ENCODE measurements at places on chromosomes 12 and 14.

DNA sequence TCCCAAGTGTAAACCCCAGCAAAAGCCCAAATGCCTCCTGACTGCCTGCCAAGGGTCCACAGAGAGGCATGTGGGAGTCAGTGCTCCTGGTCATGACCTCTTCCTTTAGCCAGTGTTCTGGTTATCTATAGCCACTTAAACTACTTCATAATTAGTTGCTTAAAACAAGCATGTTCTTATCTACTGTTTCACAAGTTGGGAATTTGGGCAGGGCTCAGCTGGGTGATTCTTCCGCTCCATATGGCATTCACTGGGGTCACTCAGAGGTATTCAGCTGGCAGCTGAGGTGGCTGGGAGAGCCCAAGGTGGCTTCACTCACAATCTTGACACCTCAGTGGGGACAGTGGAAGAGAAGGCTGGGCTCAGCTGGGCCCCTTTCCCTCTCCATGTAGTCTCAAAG lies 184.0 kb upstream of the RGS6 start:
- no peak for DNase-seq

GRCh38 chr12:24741216-24741615 lies 207.7 kb downstream of the BCAT1 start:
- DNase-seq: no peak

DNA sequence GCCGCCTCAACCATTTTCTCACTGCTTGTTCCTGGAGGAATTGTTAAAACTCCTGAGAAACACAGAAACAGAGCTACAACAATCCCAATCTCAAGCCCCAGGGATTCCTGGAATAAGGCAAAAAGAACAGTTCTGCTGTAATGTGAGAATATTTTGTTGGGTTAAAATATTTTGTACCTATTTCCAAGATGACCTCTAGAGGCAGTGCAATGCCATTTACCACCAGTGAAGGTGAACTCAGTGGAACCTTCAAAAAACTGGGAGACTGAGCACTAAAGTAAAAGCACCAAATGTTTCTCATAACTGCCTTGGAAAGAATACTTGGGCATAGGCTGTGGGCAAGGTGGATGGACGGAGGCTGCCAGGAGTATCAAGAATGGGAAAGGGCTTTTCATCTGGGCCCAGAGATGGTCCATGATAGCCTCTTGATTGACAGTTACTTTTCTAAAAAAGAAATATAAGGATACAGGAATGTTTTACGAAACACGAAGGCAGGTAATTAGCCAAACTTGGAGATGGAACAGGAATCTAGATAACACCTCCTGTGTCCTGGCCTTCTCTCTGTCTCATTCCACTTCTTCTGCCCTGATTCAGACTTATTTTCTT lies 334.0 kb upstream of the FLRT2 start:
- peak; percentile 14 for DNase-seq

DNA sequence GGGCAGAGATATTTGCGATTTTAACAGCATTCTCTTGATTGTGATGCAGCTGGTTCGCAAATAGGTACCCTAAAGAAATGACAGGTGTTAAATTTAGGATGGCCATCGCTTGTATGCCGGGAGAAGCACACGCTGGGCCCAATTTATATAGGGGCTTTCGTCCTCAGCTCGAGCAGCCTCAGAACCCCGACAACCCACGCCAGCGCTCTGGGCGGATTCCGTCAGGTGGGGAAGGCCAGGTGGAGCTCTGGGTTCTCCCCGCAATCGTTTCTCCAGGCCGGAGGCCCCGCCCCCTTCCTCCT lies 271 bp upstream of the PSEN1 start:
- no peak for DNase-seq

GRCh38 chr14:85533861-85534291 lies 3.9 kb downstream of the FLRT2 start:
- peak; percentile 44 for DNase-seq

- peak; percentile 22 for DNase-seq
Measured at GRCh38 chr14:50521912-50522341, 10.4 kb downstream of the MAP4K5 start.

DNA sequence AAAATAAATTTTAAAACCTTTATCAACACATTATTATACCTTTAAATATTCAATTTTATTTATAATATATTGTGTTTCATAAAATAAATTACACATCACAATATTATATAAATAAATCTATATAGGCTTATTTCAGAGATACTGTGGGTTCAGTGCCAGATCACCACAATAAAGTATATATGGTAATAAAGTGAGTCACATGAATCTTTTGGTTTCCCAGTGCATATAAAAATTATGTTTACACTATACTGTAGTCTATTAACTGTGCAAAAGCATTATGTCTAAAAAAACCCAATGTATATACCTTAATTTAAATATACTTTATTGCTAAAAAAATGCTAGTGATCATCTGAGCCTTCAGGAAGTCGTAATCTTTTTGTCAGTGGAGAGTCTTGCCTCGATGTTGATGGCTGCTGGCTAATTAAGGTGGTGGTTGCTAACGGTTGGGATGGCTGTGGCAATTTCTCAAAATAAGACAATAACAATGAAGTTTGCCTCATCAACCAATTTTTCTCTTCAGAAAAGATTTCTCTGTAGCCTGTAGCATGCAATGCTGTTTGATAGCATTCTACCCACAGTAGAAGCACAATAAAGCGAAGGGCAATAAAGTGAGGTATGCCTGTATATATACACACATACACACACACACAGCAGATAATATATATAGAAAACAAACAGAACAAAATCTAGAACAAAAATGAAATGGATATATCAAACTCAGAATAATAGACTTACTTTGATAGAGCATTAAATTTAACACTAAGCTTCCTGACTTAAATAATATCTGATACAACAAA lies 32.4 kb downstream of the CCDC59 start:
- no peak for DNase-seq

- peak; percentile 6 for DNase-seq
Measured at GRCh38 chr12:84585776-84586395, 326.7 kb downstream of the SLC6A15 start.

DNA sequence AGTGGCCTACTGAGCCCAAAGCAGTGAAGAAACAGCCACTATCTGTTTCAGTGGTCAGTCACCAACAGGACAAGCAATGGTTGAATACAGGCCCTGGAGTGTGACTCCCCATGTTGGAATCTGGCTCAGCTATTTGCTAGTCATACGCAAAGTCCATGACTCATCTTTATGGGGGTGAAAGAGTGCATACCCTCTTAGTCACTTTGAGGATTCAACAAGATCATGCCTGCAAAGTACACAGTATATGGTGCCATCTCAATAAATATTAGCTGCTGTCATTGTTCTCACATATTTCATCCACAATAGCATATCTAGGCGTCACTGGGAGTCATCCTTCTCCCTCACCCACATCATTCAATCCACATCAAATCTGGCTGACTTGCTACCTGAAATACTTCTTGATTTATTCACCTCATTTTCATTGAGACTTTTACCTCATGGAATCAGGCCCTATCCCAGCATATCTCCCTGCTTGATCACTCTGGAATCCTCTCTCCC lies 26.4 kb upstream of the STAB2 start:
- peak; percentile 99 for DNase-seq

- DNase-seq: no peak
Measured at GRCh38 chr12:102888511-102888910, 28.5 kb downstream of the PAH start.

DNA sequence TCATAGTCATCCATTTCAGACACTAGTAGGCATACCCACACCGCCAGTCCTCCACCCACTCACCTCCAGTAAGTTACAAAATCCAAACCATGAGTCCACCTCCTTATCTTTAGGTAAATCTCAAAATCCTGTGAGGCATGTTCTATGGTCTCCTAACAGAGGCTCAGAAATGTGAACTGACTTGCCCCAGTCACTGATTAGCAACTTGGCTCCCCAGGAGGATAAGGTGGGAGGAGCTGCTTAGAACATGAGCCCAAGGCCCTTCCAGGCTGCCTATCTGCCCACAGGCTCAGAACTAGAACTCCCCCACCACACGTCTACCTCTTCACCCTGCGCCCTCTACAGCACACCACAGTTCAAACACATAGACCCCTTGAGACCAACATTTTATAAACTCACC lies 19.9 kb downstream of the SETD3 start:
- DNase-seq: no peak

DNA sequence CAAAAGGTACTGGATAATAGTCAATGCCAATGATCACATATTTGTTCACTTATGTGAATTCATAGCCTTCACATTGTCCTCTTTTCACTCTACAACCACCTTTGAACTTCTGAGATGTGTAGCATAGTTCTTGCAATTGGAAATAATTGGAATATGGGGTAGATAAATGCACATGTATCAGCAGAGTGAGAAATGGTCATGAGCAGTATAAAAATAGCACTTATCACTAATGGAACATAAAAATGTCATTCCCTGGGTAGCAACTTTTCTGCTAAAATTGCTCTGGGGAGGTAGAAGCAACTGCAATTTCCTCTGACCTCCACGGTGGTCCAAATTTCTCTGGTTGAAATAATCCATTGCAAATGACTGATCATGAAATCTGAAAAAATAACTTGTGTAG lies 1785.7 kb upstream of the FLRT2 start:
- no peak for DNase-seq

DNA sequence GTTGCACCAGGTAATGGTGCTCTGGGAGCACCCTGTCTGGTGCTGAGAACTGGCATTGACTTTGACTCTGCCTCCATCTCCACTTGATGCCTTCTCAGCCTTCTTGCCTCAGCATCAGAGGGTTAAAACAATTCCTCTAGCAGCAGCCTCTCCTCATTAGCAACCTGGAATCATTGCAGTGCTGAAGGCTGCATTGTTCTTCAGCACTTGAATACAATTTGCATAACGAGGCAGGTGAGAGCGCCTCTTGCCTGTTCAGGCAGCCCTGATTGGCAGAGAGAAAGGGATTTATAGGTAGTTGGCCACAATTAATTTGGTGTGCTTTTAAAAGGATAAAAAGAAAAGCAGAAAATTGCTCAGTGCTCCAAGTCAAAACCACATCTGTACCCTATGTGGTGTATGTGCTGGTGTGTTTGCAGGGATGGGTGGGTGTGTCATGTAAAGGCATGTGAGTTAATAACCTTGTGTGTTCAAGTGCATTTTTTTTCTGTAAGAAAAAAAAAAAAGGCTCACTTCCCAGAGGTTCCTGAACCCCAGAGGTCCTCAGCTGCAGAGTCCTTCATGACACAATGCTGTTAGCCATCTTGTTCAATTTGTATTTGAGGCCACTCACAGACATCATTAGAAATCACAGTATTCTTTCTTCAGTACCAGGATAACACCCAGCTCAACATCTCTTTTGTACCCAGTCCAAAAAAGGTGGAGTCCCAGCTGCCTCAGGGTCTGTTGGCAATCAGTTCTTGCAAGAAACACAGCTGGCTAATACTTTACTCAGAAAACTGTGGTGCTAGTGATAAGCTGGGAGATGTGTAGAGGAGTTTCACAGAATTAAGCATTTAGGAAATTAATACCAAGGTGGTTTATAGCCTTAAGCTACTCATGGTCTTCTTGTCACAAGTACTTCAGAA lies 385.6 kb downstream of the GRIN2B start:
- DNase-seq: no peak

GRCh38 chr12:80766897-80767296 lies 50.2 kb downstream of the MYF5 start:
- DNase-seq: no peak

DNA sequence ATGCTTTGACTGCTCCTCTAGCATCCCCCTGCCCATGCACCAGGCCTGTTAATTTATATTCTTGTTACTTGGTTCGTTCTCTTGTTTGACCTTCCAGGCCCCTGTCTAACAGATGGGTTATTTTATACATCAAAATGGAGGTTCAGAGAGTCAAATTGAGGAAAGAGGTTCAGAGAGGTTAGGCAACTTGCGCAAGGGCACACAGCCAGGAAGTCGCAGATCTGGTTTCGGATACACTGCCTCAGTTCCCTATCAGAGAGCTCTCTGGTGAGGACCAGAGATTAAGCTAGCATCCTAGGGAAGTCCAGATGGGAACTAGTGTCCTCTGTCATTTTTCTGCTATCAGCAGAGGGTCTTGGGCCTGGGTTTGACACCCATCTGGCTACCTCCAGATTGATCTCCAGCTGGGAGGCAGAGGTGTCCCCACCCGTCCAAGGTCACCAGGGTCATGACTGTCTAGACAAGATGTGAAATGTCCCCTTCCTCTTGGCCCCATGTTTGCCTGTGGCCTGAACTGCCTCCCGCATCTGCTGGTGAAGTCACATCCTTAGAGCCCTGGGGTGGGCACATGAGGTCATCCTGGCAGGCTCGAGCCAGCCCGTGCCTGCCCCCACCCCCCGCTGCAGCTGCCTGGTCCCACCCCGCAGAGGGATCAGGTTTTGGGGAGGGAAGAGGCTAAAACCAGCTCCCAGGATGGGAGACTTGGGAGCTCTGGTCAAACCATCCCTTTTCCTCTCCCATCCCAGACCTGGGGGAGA lies 84.3 kb upstream of the NCOR2 start:
- DNase-seq: peak; percentile 19

DNA sequence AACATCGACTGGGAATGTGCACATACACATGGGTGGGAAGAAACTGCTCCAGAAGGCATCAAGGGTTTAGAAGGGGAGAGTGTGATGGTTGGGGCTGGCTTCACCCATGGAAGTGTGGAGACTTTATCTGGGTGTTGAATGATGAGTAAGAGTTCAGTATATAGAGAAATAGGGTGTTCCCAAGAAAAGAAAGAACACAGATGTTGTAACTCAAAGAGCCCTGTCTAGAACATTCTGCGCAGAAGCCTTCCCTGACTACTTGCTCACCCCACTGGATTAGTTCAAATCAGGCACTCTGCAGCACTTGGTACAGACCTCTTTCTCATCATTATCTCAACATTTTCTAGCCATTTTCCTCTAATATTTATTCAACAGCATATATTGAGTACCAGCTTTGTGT lies 491.7 kb downstream of the SNAPC1 start:
- DNase-seq: no peak

- DNase-seq: no peak
Measured at GRCh38 chr12:72872238-72872887, 600.2 kb downstream of the TRHDE start.

GRCh38 chr12:53657041-53657440 lies 18.8 kb downstream of the ATP5MC2 start:
- DNase-seq: no peak

GRCh38 chr14:39302124-39302810 lies 68.6 kb downstream of the MIA2 start:
- no peak for DNase-seq

GRCh38 chr14:58717211-58717610 lies 79.4 kb downstream of the DACT1 start:
- no peak for DNase-seq

DNA sequence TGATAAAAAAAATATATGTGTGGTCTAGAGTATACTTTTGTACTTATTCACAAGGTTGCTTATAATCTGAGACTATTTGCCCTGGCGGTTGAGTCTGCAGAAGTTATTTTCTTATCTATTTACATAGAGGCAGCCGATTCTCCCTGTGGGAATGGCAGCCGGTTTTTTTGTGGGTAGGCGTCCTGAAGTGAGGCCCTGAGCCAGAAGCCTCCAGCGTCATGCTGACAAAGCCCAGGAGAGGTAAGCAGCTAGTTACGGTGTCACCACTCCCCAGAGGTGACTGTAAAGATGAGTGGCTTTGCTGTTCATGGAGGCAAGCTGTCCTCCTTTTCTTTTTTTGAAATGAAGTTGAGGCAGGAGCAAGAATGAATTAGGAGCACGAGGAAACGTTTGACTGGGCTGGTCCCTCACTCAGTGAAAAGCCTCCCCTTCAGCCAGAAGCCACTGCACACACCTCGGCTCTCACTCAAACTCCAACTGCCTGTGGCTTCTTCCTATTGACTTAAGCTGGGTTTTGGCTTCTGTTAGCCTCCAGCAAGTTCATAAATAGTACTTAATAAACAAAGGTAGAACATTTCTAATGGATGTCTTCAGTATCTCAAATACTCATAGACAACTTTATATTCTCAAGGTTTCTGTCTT lies 21.5 kb downstream of the PAX9 start:
- no peak for DNase-seq

Data from EL (cell line).